CD4-positive, alpha-beta memory T cell (primary cell): ENCODE measurements at places on chromosomes 5 and 9.

- DNase-seq: no peak
These were observed 405.5 kb downstream of the PDE4D start for GRCh38 chr5:59487772-59488729.

- no peak for DNase-seq
These were observed 369.3 kb downstream of the BNC2 start for GRCh38 chr9:16501141-16501540.

GRCh38 chr5:56803025-56803424 is 12.3 kb upstream of the MAP3K1 start:
- DNase-seq: no peak

DNA sequence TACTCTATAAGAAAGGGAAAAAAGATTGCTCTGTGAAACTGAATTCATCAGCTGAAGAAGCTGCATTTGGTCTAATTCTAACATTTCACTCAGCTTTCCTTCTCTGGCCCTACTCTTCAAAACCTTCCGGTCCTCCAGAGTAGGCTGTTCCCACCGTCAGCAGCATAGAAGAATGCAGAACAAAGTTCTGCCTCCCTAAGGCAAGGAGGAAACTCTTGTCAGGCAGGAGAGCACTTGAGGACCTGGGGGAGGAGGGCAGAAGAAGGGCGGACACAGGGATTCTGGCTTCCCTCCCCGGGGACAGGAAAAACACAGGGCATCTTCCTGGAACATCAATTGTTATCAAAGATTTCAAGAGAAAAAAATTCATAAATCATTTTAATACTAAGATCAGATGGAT is 69.2 kb upstream of the SHB start:
- no peak for DNase-seq

- DNase-seq: no peak
These were observed 50.8 kb downstream of the PAPPA start for GRCh38 chr9:116204252-116204882.

GRCh38 chr5:141598391-141599345 is 20.1 kb downstream of the DIAPH1 start:
- DNase-seq: no peak

DNA sequence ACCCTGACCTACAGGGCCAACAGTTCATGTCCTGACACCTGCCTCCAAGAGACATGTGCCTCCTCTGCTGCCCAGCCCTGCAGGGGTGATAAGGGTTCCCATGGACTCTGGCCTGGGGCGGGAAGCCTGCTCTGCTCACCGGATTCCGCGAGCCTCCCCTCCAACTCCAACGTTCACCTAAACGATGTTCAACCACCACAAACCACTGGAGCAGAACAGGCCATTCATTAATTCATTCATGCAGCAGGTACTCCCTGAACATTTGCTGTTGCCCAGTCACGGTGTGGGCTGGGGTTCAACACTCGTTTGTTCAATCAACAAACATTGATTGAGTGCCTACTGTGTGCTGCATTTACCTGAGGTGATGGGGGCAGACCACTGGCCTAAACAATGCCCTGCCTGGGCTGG is 3.3 kb upstream of the UAP1L1 start:
- no peak for DNase-seq
